RWPE1 (cell line): ENCODE measurements at places on chromosomes 5 and 9.

- DNase-seq = no peak
These were observed 118.2 kb upstream of the SLC44A1 start for GRCh38 chr9:105126226-105126625.

GRCh38 chr9:77793849-77794248 lies 145.7 kb upstream of the GNA14 start:
- no peak for DNase-seq

DNA sequence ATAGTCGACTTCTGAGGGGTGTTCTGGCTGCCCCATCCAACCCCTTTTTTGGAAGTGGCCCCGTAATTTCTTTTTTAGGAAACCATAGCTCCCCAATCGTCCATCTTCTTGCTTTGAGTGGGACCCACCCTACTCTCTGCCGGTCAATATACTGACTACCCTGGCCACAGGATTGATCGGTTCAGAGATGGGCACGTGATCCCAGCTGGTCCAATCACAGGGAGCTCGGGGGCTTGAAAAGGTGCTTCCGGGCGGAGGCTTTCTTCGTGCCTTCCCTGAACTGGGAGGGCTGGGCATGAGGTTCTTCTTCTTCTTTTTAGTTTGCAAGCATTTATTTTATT lies 78.7 kb upstream of the SH3PXD2B start:
- no peak for DNase-seq

- DNase-seq = no peak
These were observed 38.3 kb downstream of the PTGES start for GRCh38 chr9:129714511-129715061.

DNA sequence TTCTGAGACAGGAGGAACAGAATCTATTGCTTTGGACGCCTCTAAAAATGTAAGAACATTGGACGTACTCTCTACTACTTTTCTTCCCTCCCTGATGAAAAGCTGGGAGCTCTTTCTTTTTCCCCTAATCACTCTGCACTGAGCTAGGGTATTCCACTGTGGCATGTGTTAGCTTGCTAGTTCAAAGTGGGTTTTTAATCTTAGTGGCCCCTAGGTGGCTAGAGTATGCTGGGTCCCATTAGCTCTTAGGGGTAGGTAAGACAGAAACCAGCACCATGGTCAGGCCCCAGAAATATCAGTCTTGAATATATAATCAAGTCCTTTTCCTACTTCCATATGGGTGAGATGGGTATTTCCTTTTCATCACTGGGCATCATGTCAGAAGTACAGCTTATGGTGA lies 945.2 kb upstream of the PTPRD start:
- no peak for DNase-seq

GRCh38 chr5:152170350-152170749 lies 234.7 kb downstream of the NMUR2 start:
- no peak for DNase-seq

DNA sequence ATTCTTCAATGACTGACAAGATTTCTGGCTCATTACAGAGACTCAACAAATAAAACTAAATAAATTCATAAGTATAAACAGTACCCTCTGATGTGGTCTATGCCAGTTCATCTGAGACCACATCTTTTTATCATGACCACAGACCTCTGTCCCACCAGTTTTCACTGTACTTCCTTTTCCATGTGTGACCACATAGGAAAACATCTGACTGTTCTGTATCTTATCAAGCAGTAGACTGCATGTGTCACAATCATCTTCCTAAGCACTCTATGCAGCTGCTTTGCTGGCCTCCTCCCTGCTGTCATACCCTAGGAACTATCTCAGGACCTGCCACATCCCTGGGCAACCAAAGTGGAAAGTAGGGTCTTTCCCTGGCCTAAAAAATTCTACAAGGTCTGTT lies 205.0 kb upstream of the ZNF462 start:
- no peak for DNase-seq

GRCh38 chr9:6183627-6184026 lies 32.0 kb upstream of the IL33 start:
- DNase-seq = no peak

DNA sequence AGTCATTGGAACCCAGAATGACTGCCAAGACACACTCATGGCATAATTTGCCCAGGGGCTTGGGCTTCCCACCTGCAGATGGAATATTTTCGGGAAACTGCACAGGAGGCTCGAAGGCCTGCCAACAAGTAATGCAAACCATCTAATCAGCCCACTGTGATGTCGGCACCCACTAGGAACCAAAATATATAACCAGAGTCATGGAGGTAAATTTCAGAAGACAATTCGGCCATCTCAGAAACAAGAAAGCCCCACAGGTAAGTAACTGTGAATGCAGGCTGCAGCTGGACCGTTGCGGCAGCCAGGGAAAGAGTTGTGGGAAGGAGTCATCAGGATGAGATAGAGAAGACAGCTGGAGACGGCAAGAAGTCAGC lies 264.4 kb downstream of the SYK start:
- no peak for DNase-seq

DNA sequence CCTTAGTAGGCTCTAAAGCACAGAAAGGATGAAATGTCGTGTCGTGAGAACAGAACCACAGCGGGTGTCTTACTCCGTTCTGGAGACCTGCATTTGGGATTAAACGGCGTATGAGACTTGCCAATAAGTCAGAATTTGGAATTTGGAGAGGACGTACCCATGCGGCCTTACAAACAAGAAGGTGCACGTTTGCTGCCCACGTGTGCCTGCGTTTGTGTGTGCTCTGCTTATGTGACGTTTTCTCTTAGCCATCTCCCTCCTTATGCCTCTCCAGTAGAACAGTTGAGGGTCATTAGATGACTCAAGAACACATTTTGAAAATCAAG lies 171.6 kb upstream of the OTULINL start:
- no peak for DNase-seq

GRCh38 chr5:9318031-9318430 lies 227.8 kb downstream of the SEMA5A start:
- DNase-seq = no peak

GRCh38 chr5:139955616-139956273 lies 87.4 kb downstream of the NRG2 start:
- no peak for DNase-seq

DNA sequence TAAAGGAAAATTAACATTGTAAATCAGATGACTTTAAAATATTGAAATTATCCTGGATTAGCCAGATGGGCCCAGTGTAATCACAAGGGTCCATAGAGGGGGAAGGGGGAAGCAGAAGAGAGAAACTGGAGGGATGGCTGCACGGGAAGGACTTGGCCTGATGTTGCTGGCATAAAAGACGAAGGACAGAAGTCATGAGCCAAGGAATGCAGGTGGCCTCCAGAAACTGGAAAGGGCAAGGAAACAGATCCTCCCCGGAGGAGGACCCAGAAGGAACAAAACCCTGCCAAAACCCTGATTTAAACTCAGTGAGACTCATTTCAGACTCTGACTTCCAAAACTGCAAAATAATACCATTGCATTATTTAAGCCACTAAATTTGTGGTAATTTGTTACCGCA lies 100.2 kb downstream of the ADAMTS2 start:
- DNase-seq = no peak

- no peak for DNase-seq
These were observed 3.4 kb upstream of the CEP72 start for GRCh38 chr5:608429-609370.
